A172 (cell line): ENCODE measurements at places on chromosomes 12 and 14.

DNA sequence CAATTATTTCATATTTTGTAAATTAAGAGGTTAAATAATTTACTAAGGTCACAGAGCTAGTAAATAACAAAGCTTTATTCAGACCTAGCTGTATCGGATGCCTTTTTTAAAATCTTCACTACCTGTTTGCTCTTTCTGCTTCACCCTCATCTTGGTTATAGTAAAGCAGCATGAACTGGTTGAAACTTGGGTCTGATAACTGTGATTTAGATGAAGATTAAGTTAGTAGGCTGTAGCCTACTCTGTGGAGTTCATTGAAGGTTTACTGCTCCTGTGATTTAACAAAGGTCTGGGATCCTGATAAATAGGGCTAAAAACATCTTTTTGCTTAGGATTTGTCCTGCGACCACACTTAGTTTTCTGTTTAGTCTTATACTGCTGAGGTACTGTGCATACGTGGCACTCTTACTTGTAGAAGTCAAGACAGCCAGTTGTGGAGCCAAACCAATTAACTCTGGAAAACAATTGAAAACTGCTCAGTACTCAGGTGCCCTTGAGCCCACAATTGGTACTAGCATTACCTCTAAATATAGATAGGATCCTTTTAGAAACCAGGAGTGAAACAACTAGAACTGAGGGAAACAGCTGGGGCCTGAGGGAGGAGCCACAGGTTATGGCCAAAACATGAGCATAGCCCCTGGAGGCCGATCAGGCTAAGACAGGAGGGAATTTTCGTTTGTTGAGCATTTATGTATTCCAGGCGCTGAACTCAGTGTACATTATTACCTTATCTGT is 2.3 kb downstream of the SPATS2 start:
- peak; percentile 10 for DNase-seq

GRCh38 chr14:58944343-58944967 is 244.0 kb upstream of the DAAM1 start:
- no peak for DNase-seq

- DNase-seq = no peak
These were observed 7.3 kb upstream of the FRMD6 start for GRCh38 chr14:51644217-51644933.

- no peak for DNase-seq
These were observed 40.7 kb upstream of the ANO4 start for GRCh38 chr12:100753837-100754236.

DNA sequence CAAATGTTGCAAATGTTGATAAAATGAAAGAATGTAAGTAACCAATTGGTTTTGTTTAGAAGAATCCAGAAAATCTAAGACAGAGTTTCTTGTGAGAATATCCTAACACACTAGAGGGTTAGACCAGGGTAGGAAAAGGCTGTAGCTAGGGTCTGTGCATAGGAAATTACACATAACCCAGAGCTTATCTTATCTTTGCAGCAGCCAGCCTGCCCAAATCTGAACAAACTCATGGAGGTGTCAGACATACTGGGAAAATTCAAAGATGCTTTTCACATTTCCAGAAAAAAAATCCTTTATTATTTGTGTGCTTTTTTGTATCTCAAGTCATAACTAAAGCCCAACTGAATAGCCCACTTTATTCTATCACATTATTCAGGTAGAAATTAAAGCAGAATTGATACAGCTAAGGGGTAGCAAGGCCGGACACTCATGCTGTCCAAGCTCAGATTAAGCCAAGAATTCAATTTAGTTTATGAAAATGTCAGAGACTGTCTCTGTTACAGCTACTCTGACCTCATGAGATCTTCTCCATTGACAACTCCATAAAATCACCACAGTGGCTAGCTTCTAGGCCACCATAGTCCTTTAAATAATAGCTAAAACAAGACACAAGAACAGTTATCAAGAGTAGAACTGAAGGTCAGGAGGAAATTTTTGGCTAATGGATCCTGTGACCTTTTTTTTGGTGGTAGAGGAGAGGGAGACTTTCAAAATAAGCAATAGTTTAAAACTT is 169.6 kb upstream of the RASSF8 start:
- no peak for DNase-seq

- no peak for DNase-seq
These were observed 908 bp downstream of the ENTPD5 start for GRCh38 chr14:74018174-74018585.

DNA sequence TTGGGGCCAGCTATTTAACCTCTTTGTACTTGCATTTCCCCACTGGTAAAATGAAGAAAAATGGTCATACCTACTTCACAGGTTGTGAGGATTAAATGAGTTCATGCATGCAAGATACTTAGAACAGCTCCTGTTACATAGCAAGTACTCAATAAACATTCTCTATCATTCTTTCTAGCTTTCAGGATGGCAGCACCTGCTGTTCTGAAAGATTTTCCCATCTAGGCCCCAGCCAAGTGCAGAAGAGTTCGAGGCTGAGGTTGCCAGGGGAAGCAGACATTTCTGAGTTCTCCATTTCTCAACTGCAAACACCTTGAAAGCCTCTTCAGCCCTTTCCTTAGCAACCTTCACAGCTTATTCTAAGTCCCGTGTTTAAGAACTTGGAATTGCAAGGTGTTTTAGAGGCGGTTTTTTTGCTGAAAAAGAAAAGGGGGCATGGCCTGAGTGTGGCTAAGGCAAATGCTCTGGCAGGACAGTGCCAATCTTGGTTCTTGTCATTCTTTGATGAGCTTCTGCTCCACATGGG is 73.0 kb upstream of the PRMT8 start:
- DNase-seq = no peak

- peak; percentile 25 for DNase-seq
These were observed 397.1 kb downstream of the MDGA2 start for GRCh38 chr14:47278233-47278842.

GRCh38 chr14:73627151-73627558 is 14.8 kb downstream of the ACOT6 start:
- DNase-seq = no peak

DNA sequence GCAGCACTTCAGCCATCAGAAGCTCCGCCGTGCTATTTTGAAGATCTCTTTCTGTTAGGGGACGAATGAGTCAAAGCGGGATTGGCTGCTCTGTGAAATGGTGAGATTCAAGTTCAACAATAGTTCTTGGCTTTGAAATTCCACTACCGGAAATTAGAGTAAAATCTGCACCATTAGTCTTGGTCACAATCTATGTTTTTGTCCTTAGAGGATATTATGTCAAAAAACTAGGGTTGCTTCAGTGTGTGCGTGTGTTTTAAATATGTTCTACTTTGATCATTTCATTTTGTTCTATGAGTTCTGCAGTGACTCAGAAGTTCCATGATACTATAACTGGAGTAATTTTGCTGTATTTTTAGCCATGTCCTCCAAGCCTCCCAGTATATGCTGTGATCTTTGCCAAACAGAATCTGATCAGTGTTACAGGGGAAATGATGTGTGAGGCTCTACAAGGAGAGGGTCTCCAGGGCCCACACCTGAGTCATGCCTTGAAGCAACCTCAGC is 22.6 kb downstream of the GPHB5 start:
- DNase-seq = no peak

- peak; percentile 18 for DNase-seq
These were observed 64.2 kb downstream of the PHETA1 start for GRCh38 chr12:111304642-111305071.

DNA sequence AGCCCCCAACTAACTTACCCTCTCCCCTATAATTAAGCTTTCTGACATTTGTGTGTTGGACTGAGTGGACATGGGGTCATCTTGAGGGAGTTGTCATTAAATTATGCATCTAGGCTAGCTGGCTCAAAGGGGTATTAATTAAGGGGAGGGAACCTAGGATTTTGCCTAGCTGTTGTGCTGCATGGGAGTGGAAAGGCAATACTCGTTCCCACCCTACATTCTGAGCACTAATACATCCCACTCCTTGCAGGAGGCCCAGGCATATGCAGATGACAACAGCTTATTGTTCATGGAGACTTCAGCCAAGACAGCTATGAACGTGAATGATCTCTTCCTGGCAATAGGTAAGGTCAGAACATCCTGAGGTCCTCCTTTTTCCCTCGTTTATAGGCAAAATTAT is 6.0 kb upstream of the SUOX start:
- DNase-seq = no peak

- DNase-seq = no peak
These were observed 29.3 kb downstream of the SLC7A8 start for GRCh38 chr14:23153851-23154796.

DNA sequence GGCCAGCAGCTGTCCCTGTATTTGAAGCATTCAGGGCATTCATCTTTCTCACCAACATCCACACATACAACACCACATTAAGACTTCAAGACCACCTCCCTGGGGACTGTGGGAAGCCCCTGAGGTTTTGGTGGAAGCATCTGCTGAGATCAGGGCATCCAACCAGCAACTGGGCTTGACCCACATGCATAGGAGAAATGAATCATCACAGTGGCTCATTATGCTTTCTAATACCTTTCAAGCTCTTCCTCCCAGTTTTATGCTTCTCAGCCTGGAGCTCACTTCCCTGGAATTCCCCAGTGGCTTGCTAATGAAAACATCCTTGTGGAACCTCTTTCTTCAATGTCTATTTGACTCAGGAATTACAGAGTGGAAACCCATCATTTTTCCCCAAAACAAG is 21.4 kb upstream of the CMKLR1 start:
- peak; percentile 43 for DNase-seq

- no peak for DNase-seq
These were observed 116.9 kb upstream of the ATF1 start for GRCh38 chr12:50647031-50647430.

DNA sequence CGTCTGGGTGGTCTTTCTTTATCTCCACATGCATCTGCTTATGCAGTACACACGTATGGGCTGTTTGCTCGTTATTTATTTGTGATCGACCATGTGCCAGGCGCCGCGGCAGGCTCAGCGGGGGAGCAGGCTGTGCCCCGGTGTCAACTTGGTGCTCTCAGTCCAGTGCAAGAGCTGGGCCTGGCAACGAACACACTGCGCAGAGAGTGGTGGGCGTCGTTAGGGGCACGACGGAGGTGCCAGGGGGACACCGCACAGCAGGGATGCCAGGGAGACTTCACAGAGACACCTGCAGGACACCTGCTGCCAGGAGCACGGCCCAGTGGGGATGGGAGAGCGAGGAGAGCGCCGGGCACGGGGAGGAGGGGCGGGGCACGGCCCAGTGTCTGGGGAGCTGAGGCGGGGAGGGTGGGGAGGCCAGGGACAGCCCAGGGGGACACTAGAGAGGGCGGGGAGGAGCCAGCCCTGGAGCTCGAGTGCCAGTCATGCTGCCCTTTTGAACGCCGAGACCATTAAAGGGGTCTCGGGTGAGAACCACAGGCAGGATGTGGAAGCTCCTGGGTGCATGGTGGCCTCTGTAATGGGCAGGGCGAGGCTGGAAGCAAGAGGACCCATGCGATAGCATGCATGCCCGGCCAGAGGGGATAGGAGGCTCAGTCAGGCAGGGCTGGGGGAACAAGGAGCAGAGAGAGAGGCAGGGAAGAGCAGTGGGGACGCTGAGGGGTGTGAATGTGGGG is 652 bp upstream of the LRCOL1 start:
- DNase-seq = no peak

GRCh38 chr14:97266653-97267052 is 469.5 kb downstream of the VRK1 start:
- no peak for DNase-seq

GRCh38 chr14:105161964-105162668 is 6.5 kb downstream of the JAG2 start:
- DNase-seq = no peak

GRCh38 chr12:83172866-83173649 is 486.4 kb downstream of the TMTC2 start:
- DNase-seq = no peak

GRCh38 chr12:27537855-27538675 is 14.1 kb downstream of the PPFIBP1 start:
- DNase-seq = no peak

DNA sequence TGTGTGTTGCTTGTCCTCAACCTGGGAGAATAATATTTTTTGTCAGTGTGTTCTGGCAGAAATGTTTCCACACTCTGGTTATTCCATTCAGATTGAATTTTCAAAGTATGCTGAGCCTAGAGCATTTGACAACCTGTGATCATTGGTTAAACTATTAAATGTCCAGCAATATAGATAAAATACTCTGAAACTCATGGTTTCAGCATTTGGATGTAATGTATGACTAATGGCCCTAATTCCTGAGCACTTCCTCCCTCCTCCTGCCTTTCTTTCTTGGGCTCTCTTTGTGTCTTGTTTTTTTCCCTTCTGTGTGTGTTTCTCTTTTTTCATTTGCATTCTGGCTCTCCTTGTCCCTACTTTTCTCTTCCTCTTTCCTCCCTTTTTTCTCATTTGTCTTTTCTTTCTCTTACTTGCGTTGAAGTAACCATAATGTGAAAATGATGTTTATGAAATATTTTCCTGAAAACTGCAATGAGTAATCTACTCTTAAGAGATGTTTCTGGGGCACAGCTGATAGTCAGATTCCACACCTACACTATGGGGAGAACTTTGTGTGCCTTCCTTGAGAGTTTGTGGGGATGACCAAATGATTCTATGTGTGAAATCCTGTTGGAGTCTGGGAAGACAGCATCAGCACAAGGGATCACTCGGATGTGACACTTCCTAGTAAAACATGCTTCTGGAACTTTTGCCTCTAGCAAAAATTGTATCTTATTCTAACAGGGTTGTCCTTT is 74.6 kb downstream of the FRMD6 start:
- peak; percentile 7 for DNase-seq

DNA sequence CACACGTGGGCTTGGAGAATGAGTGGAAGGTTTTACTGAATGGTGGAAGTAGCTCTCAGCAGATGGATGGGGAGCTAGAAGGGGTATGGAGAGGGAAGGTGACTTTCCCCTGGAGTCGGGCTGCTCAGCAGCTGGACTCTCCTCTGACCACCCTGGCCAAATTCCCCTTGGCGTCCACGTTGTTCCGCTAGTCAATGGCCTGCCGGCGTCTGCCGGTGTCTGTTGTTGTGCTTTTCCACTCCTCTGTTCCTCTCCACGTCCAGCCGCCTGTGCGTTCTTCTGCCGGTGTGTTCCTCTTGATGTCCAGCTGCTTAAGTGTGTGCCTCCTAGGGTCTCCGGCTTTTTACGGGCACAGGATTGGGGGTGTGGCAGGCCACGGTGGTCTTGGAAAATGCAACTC is 203.5 kb downstream of the MYRFL start:
- no peak for DNase-seq

- peak; percentile 16 for DNase-seq
These were observed 22.4 kb downstream of the EIF2B2 start for GRCh38 chr14:75025082-75025481.

DNA sequence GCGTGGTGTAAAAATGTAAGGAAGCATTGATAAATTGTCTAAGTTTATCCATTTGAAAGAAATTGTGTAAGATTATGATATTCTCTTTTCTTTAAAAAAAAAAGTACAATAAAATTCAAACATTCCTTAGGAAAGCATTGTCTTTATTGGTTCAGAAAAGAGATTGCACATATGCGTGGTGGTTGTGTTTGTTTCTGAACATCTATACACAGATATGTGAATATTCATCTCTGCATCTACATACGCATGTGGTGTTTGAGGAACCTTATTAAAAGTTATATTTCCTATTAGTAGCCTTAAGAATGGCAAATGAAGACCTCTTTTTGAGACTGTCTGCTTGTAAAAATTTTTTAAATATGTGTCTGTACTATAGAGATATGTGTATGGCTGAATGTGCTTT is 69.8 kb downstream of the TMEM260 start:
- DNase-seq = no peak
